ENCODE measurements at places on chromosomes 7 and 10. TPM values are rescaled to one million over a fixed set of nuclear protein-coding genes. Genes with fewer than 3 reads are reported as not detected.

- DNase-seq: no peak
These were observed 27.8 kb downstream of the STEAP4 start for GRCh38 chr7:88278881-88279280.

GRCh38 chr7:131899271-131900030, 343.0 kb upstream of the PODXL start:
- DNase-seq: no peak

DNA sequence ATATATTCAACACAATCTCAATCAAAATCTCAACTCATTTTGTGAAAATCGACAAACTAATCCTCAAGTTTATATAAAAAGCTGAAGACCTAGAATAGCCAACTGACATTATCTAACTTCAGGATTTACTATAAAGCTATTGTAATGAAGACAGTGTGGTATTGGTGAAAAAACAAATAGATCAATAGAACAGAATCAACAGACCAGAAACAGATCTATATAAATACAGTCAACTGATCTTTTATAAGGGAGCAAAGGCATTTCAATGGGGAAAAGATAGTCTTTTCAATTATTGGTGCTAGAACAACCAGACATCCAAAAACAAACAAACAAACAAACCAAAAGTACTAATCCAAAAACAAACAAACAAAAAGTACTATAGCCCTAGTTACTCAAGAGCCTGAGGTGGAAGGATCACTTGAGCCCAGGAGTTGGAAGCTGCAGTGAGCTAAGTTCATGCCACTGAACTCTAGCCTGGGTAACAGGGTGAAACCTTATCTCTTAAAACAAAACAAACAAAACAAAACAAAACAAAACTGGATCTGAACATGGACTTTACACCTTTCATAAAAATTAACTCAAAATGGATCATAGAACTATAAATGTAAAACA, 26.6 kb upstream of the AKR1D1 start:
- no peak for DNase-seq

GRCh38 chr7:155778349-155778748, 33.9 kb downstream of the SHH start:
- DNase-seq: no peak

GRCh38 chr7:38902449-38902848, 6.5 kb downstream of the VPS41 start:
- DNase-seq: no peak

LIPF gene
- polyA plus RNA-seq: not detected
